ENCODE measurements at places on chromosomes 4 and X.

DNA sequence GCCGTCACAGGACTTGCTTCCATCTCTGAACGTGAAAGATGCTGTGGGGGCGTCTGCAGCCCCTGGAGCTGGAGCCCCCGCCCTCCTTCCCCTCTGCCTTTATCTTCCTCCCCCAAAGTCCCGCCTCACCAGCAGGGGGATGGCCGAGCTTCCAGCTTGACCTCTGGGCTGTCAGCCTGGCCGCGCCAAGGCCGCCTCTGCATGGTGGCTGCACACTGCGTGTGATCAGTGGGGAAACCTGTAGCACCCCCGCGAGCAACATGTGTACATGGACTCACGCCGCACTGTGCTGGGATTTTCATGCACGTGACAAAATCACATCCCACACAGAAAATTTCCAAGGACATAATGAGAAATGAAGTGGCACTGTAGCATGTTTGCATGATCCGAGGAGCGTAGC lies 26.5 kb upstream of the PSAPL1 start:
- no peak for DNase-seq

- DNase-seq = no peak
These were observed 62.8 kb downstream of the LRBA start for GRCh38 chr4:150952167-150952845.

GRCh38 chr4:157961229-157961990 lies 211.4 kb downstream of the GASK1B start:
- DNase-seq = no peak

DNA sequence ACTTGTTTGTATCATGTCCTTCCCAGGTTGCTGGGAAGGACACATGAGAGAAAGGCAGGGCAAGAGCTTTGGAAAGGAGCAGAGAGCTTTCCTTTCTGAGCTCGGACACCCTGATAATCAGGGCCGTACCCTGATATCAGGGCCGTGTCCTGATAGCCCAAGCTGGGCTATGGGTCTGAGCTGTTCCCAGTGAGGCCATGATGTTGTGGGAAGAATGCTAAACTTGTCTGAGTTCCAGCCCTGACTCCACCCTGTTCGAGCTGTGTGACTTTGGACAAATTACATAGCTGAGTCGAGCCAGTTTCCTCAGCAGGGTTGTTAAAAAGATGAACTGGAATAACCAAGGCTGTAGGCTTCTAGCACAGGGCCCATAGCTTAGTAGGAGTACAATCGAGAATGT lies 3.3 kb upstream of the CXCR3 start:
- no peak for DNase-seq

DNA sequence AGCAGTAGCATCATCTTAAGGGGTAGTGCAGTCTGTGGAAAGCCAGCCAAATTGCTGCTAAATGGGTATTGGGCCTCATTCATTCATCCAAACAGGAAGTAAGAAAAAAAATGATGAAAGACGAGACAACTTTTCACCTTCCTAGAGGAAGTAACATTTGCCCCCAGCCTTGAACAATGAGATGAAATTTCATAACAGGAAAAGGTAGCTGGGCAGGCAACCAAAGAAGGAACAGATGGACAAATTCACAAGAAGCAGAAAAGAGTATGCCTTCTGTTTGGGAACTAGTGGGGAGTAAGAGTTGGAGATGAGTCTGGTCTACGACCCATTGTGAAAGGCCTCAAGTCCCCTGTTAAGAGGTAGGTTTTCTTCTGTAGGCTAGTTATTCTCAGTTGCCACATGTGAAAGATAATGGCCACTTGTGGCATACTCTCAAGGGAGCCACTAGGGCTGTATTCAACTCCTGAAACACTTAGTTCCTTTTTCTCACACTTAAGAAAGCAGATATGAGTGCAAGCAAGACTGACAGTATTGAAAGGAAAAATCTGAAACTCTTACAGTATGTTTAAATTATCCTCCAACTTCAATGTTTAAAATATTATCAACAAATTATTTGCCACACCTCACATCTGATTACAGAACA lies 190.4 kb downstream of the AR start:
- no peak for DNase-seq

DNA sequence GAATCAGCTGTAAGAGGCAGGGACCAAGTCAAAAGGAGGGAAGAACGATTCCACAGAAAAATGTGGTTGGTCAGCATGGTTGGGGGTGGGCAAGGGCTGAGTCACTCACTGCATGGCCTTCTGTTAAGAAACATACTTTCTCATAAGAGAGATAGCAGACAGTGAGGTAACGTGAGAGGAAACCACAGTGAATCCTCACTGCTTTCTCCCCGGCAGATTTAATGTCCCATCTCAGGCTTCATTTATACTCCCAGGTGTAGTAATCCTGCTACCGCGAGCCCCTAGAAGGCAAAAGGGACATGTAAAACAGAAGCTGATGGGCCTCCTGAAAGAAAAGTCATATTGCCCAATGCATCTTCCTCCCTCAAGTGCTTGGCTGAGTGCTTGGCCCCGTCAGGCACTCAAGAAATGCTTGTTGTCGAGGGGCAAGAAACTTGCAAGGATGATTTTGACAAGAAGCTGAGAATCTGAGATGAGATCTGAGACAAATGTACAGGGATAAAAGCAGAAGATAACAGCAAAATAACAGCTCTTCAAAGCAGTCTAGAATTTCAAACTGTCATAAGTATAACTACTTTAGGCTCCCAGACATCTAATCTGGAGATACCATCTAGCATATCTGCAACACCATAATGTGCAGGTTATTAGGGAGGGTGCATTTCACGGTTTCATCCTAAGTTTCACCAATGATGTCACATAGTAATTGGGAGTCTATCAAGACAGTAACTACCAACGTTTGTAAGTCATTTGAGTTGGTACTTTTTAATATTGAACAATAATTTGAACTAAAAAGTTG lies 40.2 kb downstream of the SH3KBP1 start:
- no peak for DNase-seq

Measured in NCI-H1694 treated with DMSO at 0.1 percent for 48 hours (cell line).